SHP77 (cell line): ENCODE measurements at places on chromosomes 16 and 17.

DNA sequence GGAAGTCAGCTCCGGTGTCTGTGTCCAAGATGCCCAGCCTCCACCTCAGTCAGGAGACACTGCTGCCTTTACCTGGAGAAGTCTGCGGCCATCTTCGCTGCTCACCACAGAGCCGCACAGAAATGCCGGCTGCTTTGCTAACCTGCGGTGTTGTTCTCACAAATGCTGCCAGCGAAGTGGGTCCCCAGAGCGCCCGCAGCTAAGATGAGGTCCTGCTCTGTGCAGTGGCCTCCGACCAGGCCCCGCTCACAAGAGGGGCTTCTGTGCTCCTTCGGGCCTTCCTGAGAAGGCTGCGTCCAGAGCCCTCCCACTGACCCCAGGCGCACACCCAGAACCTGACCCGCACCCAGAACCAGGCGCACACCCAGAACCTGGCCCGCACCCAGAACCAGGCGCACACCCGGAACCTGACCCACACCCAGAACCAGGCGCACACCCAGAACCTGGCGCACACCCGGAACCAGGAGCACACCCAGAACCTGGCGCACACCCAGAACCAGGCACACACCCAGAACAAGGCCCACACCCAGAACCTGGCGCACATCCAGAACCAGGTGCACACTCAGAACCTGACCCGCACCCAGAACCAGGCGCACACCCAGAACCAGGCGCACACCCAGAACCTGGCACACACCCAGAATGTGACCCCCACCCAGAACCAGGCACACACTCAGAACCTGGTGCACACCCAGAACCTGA, 51.5 kb upstream of the FASN start:
- DNase-seq, result no peak

DNA sequence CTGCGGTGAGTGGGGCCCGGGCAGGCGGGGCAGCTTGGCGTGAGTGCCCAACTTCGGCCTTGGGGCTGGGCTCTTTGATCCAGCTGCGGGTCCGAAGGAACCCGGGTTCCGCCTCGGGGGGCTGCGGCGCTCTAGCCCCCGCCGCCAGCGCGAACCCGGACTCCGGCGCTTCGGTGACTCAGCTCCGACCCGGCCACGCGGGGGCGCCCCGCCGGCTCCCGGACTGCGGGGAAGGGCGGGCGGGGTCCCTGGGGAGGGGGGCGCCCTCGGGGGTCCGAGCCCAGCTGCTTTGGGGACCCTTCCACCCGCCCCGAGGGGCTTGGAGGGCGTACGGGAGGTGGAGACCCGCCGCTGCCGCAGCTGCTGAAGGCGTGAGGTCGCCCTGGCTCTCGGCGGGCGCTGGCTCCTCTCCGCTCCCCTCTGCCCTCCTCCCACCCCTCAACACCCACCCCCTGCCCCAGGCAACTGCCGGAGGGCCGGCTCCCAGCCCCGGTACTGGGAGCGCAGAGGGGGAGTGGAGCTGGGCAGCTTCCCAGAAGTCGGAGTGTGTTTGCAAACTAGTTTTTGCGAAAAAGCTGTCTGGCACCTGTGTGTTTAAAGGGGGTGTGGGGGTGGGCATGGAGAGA, 516 bp downstream of the CPNE2 start:
- no peak for DNase-seq

GRCh38 chr16:81616321-81617020, 162.6 kb upstream of the PLCG2 start:
- no peak for DNase-seq

GRCh38 chr17:2373179-2373578, 27.7 kb downstream of the MNT start:
- no peak for DNase-seq

- DNase-seq, result no peak
Observed at GRCh38 chr16:3554351-3554928, 22.8 kb downstream of the NLRC3 start.

DNA sequence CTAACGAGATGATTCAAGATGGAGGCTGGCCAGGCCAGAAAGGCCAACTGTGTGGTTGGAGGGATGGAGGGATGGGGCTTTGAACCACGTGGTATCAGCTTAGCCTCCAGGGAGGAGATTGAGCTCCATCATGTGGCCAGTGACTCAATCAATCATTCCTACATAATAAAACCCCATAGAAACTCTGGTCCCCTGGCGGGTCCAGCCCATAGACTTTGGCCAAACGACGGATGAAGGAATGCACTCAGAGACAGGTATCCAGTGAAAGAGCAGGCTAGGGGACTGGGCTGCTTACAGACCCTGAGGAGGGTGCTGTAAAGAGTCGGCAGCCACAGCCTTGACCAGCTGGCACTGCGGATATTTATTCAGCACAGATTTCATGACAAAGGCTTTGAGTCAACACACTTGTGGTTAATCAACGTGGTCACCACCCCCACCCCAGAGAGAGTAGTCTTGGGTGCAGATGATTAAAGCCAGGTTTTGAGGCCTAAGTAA, 308.7 kb upstream of the TNRC6C start:
- no peak for DNase-seq

DNA sequence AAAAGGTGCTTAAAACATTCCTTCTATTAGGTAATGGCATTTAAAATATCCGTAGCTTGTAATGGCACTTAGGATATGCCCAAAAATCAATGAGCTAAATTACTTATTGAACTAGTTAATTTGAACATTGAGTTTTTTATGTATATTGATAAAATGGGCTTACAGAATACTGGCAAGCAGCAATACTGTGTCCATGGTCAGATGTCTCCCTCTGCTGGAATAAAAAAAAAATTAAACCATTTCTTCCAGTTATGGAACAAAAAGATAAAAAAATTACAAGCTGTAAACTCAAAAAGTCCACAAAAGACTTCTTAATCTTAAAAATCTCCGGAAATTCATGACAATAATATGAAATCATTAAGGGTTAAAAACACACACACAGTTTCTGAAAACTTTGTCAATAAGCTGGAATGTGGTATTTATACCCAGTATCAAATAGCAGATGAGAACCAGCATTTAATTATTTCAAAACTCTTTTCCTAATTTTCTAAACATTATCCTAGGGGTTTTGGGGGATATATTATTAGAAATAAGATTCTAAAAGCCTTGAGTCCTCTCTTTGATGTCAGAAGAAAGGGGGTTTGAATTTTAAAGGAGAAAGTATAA, 21.5 kb upstream of the PSMD7 start:
- peak; percentile 7 for DNase-seq

GRCh38 chr17:80868022-80868609, 123.5 kb upstream of the CHMP6 start:
- DNase-seq, result no peak

GRCh38 chr16:88917146-88917914, 50.9 kb upstream of the PABPN1L start:
- DNase-seq, result no peak

DNA sequence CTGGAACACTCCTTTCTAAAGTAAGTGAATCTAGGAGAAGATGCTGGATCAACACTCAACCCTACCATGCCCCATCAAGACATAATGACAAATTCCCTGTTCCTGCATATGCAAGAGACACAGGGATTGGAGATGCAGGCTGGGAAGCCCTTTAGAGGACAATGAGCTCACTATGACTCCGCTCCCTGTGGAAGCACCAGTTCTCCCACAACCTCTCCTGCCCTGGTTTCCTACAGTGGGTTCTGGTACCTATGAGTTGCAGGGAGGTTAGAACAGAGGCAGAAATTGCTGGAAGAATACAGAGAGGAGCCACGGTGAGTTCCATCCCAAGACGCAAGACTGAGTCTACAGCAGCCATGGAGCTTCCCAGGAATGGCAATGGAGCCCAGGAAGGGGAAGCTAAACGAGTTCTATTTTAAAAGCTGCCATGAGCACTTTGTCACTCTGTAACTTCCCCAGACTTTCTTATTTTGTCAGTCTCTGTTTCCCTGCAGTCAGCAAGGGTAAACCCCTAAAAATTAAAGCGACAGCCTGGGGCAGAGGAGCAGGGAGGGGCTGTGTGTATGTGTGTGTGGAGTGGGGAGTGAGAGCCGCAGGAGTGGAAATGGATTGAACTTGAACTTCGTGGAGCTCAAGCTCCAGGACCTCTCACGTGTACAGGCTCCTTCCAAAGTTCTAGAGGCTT, 42.3 kb upstream of the PIK3R6 start:
- DNase-seq, result no peak

GRCh38 chr17:19346351-19347255, 15.9 kb downstream of the B9D1 start:
- DNase-seq, result peak; percentile 29

DNA sequence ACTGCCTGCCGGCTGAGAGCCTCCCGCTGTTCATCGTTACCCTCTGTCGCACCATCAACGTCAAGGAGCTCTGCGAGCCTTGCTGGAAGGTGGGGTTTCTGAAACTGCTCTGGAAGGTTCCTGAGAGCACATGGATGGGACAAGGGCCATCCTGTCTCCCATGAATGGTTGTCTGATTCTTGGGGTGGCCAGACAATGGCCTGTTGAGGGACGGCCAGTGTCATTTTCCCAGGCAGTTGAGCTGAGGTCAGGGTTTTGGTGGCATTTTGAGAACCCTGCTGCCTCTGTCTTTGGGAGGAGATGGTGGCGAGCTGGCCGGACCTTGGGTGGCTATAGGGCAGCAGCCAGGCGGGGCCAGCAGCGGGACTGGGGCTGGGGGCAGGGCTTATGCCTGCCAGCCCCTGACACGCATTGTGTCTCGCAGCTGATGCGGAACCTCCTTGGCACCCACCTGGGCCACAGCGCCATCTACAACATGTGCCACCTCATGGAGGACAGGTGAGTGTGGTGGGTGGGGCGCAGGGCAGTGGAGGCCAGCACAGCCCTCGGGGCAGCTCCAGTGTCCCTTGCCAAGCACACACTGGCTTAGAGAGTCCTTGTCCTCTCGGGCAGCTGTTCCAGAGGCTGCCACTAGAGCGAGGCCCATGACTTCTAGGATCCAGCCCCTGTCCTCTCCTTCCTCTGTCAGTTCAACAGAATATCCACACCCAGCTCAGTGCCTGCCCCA, 9.1 kb downstream of the TSC2 start:
- DNase-seq, result no peak

GRCh38 chr16:17776888-17777287, 306.1 kb upstream of the XYLT1 start:
- DNase-seq, result no peak

DNA sequence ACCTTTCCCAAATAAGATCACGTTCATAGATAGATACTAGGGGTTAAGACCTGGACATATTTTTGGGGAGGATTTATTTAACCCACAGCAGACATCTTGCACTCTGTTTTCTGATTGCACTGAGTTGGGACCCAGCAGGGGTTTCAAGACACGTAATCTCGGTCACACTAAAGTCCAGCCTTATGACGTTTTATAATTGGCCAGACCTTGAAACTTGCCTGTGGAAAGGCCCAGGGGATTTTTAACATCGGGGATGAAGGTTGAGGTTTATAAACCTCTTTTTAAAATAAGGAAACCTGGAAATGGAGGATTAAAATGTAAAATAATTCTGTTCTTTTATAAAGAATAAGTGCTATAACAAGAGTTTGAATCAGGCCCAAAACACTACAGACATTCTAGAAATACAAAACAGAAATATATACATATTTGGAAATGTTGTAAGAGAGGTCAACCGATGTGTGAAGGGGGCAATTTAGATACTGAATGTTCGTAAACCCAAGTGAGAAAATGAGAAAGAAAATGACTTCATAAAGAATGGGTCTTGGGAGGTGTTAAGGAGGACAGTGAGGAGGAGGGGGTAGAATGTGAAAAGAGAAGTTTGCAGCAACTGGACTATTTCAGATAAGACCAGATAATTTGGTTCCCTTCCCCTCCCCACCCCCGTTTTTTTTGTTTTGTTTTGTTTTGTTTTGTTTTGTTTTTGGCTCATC, 61.1 kb upstream of the NOL11 start:
- no peak for DNase-seq

GRCh38 chr16:73032541-73033270, 15.2 kb downstream of the ZFHX3 start:
- no peak for DNase-seq

- no peak for DNase-seq
Observed at GRCh38 chr17:9284884-9285283, 263.6 kb downstream of the NTN1 start.

DNA sequence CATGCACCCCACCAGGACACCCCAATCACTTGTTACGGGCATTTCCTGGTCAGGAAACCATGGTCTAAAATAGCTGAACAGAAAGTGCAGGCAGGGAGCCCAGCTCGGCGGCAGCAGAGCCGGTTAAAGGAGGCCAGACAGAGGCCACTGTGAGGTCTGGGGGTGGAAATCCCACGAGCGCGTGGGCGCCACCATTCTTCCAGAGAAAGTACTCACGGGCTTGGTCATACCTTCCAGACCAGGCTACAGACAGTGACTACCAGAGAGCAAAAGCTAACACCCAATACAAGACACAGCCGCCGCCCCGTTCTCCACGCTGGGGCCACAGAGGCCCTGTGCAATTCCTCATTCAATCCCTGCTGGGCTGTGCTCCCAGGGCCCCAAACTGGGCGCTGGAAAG, 11.9 kb downstream of the CEP131 start:
- DNase-seq, result no peak

DNA sequence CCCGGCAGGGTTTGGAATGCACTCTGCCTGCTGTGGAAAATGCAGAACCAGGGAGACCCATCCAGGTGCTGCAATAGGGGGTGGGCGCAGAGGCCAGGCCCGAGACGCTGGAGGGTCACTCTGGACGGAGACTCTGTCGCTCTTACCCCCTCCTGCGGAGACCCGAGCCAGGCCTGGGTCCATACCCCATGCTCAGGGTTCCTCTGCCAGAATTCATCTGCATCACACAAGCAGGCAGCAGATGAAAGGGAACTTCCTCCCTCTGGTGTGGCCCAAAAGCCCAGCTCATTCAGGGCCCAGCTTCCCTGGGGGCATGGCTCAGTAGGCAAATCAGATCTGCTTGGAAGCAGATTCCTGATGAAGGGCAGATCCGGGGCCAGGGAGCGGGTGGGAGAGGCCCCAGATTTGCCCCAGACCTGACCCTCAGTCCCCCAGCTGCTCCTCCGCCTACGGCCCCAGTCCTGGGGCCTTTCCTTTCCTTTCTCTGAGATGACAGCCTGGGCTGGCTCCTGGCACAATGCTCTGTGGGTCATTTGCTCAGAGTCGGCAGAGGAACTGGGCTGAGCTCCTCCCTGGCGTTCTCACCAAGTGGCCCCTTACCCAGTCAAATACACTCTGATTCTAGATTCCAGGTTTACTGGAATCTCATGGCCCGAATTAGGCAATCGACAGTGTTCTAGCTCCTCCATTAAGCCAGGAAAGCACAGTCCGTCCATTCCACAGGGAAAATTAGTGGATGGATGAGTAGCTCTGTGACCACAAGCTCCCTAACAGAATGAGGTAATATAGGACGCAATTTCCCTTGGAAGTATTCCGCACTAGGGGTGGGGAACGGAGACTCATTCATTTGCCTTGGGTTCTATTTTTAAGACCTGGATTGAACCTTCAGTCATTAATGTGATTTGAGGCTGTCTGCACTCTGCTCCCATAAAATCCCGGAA, 19.1 kb upstream of the RASD1 start:
- DNase-seq, result no peak

- no peak for DNase-seq
Observed at GRCh38 chr17:47064684-47065083, 85.6 kb upstream of the RPRML start.

- no peak for DNase-seq
Observed at GRCh38 chr16:86050591-86051367, 151.8 kb downstream of the IRF8 start.

GRCh38 chr16:83974475-83974874, 6.4 kb downstream of the NECAB2 start:
- no peak for DNase-seq

GRCh38 chr17:69430488-69430887, 16.0 kb downstream of the MAP2K6 start:
- no peak for DNase-seq
